ENCODE measurements at places on chromosomes 12 and 14.

GRCh38 chr14:49679271-49679670, 8.7 kb downstream of the POLE2 start:
- DNase-seq: no peak

DNA sequence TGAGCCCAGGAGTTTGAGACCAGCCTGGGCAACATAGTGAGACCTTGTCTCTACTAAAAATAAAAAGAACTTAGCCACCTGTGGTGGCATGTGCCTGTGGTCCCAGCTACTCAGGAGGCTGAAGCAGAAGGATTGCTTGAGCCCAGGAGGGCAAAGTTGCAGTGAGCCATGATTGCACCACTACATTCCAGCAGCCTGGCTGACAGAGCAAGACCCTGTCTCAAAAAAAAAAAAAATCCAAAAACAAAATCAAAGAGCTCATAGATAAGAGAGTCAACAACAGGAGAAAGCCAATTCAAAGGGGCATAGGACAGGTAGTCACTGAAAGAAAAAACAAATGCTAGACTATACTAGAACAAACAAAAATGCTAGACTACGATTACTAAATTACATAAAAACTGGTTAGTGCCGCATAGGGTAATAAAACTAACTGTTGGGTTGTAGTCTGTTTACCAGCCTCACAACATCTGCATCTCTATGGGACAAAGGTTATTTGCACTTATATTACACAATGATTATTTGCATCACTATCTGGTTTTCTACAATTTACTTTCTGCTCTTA, 16.6 kb upstream of the EEA1 start:
- no peak for DNase-seq

- DNase-seq: no peak
These were observed 56.4 kb downstream of the MON2 start for GRCh38 chr12:62522984-62523383.

DNA sequence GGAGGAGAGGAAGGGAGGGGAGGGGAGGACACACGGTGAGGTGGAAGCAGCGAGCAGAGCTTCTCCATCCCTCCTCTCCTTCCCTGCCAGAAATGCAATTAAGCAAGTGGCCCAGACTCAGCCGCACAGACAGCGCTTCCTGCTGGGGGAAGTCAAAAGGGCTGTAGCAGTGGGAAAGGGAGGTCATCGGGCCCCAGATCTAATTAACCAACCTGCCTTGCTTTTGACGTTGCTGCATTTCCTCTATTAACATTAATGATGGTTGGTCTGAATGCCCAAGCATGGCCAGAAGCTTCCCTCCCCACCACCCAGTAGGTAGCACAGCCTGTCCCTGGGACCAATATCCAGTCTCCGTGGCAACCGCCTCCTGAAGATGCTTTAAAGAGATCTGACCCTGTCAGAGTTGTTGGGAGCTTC, 4.6 kb upstream of the NGB start:
- no peak for DNase-seq

- no peak for DNase-seq
These were observed 22.7 kb downstream of the FRMD6 start for GRCh38 chr14:51674294-51675002.

DNA sequence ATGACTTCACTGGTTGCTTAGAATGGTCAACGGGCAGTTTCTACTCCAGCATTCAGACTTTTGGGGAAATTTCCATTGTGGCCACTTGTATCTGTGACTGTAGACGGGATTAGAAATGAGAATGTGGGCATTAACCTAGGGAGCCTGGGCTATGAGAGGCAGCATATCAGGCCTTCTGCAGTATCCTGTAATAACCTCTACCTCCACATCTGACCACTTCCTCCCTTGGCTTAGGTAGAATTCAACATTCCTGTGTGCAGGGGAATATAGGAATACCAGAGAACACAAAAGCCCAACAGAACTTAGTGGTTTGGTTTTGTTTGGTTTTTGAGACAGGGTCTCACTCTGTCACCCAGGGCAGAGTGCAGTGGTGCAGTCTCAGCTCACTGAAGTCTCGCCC, 76.4 kb upstream of the HOXC13 start:
- no peak for DNase-seq

GRCh38 chr12:54338698-54339296, 13.9 kb downstream of the COPZ1 start:
- no peak for DNase-seq

GRCh38 chr12:503111-503761, 43.5 kb downstream of the B4GALNT3 start:
- peak; percentile 11 for DNase-seq

GRCh38 chr12:80707830-80708258, 410 bp downstream of the MYF6 start:
- no peak for DNase-seq

GRCh38 chr12:124420996-124421674, 126.2 kb downstream of the RFLNA start:
- no peak for DNase-seq

- no peak for DNase-seq
These were observed 26.0 kb downstream of the FRMD6 start for GRCh38 chr14:51677738-51678137.

GRCh38 chr14:91173904-91174303, 60.0 kb downstream of the DGLUCY start:
- DNase-seq: no peak

GRCh38 chr14:64990296-64990695, 3.6 kb downstream of the FNTB start:
- peak; percentile 50 for DNase-seq

Measured in CD4-positive, alpha-beta T cell treated with Interleukin-17A for 4 hours (primary cell).